Aorta (tissue), 5 donors: ENCODE measurements at places on chromosomes 5 and 9.

DNA sequence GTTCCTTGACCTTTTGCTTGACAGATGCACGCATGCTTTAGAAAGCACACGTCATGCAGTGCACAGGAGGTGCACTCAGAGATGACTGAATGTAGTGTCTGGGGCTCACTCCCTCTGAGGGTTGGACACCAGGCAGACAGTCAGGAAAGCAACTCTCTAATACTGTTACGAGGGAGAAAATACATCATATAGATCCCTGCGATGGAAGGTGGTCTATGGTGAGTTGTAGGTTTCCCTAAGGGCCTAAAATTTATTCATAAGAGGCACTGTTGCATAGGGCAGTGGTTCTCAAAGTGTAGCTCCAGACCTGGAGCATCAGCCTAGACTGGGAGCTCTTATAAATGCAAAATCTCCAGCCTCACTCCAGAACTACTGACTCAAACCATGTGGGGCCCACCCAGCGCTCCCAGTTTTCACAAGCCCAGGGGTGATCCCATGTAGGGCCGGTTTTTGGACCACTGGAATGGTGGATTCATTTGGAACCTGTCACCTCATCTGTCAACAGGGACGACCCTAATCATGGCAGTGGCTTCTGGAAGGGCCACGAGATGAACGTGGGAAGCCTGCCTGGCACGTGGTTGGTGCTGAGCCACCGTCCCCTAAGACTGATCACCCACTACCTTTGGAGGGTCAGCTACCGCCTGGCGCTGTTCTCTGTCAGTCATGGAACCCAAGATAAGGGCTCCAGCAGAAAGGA lies 16.8 kb upstream of the PHF19 start:
- H3K36me3 ChIP-seq = no peaks in the 10 kb centered on the region
- peak overlapping the region; percentile 71 for H3K27ac ChIP-seq
- peaks cover 2% of the 10 kb centered on the region for H3K4me1 ChIP-seq
- H3K27me3 ChIP-seq = no peaks in the 10 kb centered on the region
- DNase-seq = no peak
- H3K4me3 ChIP-seq = no peak overlapping the region

GRCh38 chr9:98097836-98098235 lies 21.2 kb downstream of the TRIM14 start:
- no peak for DNase-seq
- no peak overlapping the region for H3K4me3 ChIP-seq
- no peaks in the 10 kb centered on the region for H3K36me3 ChIP-seq
- no peaks in the 10 kb centered on the region for H3K4me1 ChIP-seq
- H3K27me3 ChIP-seq = no peaks in the 10 kb centered on the region

DNA sequence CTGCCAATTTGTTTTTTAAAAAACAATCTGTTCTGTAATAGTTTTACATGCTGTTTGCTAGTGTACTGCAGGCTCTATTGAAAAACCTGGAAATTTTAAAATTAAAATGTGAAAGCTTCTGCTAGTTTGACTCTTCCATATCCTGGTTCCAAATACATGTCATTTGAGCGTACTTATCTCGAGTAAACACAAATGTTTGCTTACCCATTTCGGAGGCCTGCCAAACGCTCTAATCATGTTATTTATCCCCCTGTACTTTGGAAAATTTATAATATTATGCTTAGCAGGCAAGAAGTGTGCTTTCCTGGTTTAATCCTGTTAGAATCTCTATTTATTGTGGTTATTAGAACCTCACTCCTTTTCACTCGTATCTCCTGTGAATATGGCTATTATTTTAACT lies 476.8 kb upstream of the CYLC2 start:
- no peaks in the 10 kb centered on the region for H3K27me3 ChIP-seq
- H3K27ac ChIP-seq = no peak overlapping the region
- no peak for DNase-seq

GRCh38 chr5:175288048-175288621 lies 155.8 kb downstream of the DRD1 start:
- H3K4me1 ChIP-seq = no peaks in the 10 kb centered on the region
- H3K36me3 ChIP-seq = no peaks in the 10 kb centered on the region
- no peak overlapping the region for H3K4me3 ChIP-seq
- H3K27me3 ChIP-seq = no peaks in the 10 kb centered on the region
- no peak overlapping the region for H3K27ac ChIP-seq

DNA sequence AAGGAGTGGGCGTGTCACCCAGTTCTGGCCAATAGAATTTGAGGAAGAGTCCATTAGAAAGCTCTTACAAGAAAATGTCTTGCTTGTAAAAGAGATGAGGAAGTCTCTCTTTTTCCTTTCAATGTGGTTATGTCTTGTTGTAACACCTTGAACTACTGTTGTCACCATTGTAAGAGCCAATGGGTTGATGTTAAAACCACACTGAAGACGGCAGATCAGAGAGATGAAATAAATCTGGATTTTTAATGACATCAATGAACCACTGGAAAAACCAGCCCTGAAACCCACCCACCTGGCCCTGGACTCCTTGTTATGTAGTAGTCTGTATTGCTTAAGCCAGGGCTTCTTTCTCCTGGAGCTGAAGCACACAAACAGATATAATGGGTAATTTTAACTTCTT lies 83.8 kb upstream of the ERCC6L2 start:
- no peaks in the 10 kb centered on the region for H3K36me3 ChIP-seq
- H3K27ac ChIP-seq = no peak overlapping the region
- H3K4me3 ChIP-seq = no peak overlapping the region

DNA sequence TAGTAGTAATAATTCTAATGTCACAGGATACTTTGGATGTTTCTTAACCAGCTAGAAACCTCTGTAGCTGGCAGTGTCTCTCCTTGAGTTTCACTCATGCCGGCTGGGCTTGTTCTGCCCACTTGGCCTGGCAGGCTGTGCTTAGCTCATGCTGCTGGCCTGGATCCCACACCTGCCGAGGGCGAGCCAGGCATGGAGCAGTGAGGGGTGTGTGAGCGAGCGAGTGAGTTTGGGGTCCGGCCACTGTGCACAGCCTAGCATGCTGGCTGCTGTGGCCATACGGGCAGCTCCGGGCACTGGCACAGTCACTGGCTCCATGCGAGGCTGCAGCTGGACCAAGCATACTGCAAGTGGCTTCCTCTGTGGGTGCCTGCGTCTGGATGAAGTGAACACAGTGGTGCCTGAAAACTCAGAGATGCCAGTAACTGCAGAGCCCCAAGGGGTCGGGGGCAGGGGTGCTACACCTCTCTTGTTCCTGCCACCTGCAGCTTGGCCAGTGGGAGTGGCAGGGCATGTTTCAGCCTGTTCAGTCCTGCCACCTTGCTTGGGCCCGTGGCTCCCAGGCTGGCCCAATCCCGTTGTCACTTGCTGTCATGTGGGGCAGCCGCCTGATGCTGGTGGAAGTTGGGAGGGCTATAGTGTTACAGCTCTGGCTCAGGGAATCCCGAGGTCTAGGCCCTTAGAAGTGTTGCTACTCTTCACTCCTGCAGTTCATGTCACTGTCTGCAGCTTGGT lies 9.9 kb downstream of the FSD1L start:
- H3K4me3 ChIP-seq = no peak overlapping the region
- H3K4me1 ChIP-seq = no peaks in the 10 kb centered on the region

DNA sequence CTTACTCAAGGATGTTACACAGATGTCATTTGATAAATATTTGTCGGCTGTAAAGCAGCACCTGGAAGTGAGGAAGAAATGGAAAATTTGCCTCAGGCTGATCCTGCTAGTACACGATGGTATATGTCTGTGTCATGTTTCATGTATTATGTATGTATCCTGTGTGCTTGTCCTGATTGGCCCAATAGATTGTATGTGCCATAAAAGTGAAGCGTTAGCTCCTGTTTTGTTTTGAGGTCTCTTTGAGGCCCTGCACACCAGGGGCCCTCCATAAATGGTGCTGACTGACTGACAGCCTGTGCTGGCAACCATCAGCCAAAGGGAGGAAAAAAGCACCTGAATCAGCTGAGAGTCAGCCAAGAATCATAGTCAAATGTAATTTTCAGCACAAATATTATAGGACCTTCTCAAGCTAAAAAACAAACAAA lies 11.8 kb upstream of the LNPEP start:
- no peak overlapping the region for H3K4me3 ChIP-seq
- no peaks in the 10 kb centered on the region for H3K4me1 ChIP-seq
- no peaks in the 10 kb centered on the region for H3K36me3 ChIP-seq
- no peak overlapping the region for H3K27ac ChIP-seq
- H3K27me3 ChIP-seq = no peaks in the 10 kb centered on the region

GRCh38 chr9:136882109-136882946 lies 4.0 kb upstream of the TRAF2 start:
- no peak overlapping the region for H3K27ac ChIP-seq
- no peaks in the 10 kb centered on the region for H3K4me1 ChIP-seq
- H3K4me3 ChIP-seq = no peak overlapping the region
- no peaks in the 10 kb centered on the region for H3K27me3 ChIP-seq
- no peaks in the 10 kb centered on the region for H3K36me3 ChIP-seq
